ENCODE measurements at places on chromosomes 3 and 15. TPM values are rescaled to one million over a fixed set of nuclear protein-coding genes. Genes with fewer than 3 reads are reported as not detected.

Gene UBL7
- 38.0 TPM for total RNA-seq

Gene MAN2C1
- total RNA-seq = 114 TPM

GRCh38 chr15:62545467-62546227, 380.6 kb upstream of the C2CD4B start:
- no peak for ATAC-seq

Gene AEN
- 43.6 TPM for total RNA-seq

DNA sequence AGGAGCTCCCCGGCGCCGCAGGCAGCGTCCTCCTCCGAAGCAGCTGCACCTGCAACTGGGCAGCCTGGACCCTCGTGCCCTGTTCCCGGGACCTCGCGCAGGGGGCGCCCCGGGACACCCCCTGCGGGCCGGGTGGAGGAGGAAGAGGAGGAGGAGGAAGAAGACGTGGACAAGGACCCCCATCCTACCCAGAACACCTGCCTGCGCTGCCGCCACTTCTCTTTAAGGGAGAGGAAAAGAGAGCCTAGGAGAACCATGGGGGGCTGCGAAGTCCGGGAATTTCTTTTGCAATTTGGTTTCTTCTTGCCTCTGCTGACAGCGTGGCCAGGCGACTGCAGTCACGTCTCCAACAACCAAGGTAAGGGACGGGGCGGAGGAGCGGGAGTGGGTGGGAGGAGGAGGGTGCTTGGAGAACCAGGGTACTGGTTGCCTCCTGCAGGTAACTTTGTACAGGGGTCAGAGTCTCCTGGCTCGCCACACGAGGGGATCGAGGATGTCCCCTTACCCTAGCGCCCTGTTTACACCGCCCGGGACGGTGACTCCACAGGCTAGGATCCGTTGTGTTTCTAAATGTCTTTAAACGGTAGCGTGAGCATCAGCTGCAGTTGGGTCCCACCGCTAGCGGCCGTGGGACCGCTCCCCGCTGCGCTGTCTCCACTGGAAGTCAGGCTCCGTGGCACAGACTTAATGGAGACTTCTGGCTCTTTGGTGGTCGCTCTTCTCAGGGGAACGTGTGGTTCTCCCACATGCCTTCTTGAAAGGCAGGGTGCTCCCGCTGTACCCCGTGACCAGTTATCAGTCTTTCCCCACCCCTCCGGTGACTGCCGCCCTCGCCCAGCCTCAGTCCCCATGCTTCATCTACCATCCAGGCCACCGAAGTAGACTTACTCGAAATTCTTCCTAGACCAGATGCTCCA, 515 bp downstream of the EPHA6 start:
- ATAC-seq = no peak

Gene SPINT1
- total RNA-seq = 11.7 TPM

Gene CA12
- 1.0 TPM for total RNA-seq
